ENCODE measurements at places on chromosomes 13 and 19. TPM values are rescaled to one million over a fixed set of nuclear protein-coding genes. Genes with fewer than 3 reads are reported as not detected.

POU4F1 gene
- total RNA-seq: not detected

SERPINE3 gene
- total RNA-seq: not detected

KCTD15 gene
- total RNA-seq: 13.3 TPM

USPL1 gene
- total RNA-seq: 20.3 TPM

ASF1B gene
- total RNA-seq: 1.7 TPM

RFPL4AL1 gene
- not detected for total RNA-seq

ACP7 gene
- total RNA-seq: 0.45 TPM

NLRP9 gene
- not detected for total RNA-seq

GFY gene
- total RNA-seq: not detected

NLRP4 gene
- not detected for total RNA-seq

FOXA3 gene
- total RNA-seq: not detected

CA11 gene
- total RNA-seq: 14.5 TPM

IFNL1 gene
- not detected for total RNA-seq

FCHO1 gene
- total RNA-seq: 0.36 TPM

NPAS1 gene
- total RNA-seq: 0.49 TPM

IGFL1 gene
- total RNA-seq: not detected

GRK1 gene
- total RNA-seq: not detected

CCDC70 gene
- not detected for total RNA-seq

ZNF428 gene
- total RNA-seq: 14.0 TPM

SIGLECL1 gene
- total RNA-seq: not detected
